ENCODE measurements at places on chromosomes 3 and 15. TPM values are rescaled to one million over a fixed set of nuclear protein-coding genes. Genes with fewer than 3 reads are reported as not detected.

DNA sequence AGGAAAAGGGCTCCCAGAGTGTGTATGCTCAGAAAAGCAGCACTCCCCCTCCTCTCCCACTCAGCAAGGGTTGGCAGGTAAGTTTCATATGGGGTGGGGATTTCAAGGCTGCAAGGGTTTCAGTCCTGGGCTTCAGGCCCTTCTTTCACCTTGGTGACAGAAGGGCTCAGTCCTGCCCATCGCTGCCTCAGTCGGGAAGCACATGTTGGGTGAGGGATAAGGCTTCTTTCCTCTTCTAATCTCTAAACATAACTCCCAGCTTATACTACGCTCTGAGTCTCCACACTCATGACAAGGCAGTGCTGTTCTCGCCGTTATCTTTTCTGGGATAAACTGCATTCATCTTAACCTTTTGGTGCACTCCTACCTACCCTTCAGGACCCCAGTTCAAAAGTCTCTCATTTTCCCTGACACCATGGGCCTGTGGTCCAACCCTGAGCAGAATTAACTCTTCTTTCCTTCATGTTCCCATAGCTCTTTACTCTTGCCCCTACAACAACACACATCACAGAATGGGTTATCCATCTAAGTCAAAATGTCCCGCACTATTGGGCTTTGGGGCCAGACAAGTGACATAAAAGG lies 17.0 kb downstream of the RAB43 start:
- H3K4me3 ChIP-seq = no peak overlapping the region
- no peak overlapping the region for H3K27ac ChIP-seq
- no peak for DNase-seq
- H3K27me3 ChIP-seq = no peaks in the 10 kb centered on the region

- H3K4me1 ChIP-seq = peaks cover 3% of the 10 kb centered on the region
- H3K36me3 ChIP-seq = no peaks in the 10 kb centered on the region
- H3K27ac ChIP-seq = no peak overlapping the region
- no peaks in the 10 kb centered on the region for H3K27me3 ChIP-seq
These were observed 134.1 kb downstream of the ARPP21 start for GRCh38 chr3:35773417-35773816.

GRCh38 chr3:171282041-171282440 lies 178.2 kb downstream of the TNIK start:
- no peak overlapping the region for H3K27ac ChIP-seq
- H3K27me3 ChIP-seq = no peaks in the 10 kb centered on the region
- H3K36me3 ChIP-seq = no peaks in the 10 kb centered on the region
- no peak overlapping the region for H3K4me3 ChIP-seq
- DNase-seq = peak; percentile 61
- peaks cover 10% of the 10 kb centered on the region for H3K4me1 ChIP-seq

DNA sequence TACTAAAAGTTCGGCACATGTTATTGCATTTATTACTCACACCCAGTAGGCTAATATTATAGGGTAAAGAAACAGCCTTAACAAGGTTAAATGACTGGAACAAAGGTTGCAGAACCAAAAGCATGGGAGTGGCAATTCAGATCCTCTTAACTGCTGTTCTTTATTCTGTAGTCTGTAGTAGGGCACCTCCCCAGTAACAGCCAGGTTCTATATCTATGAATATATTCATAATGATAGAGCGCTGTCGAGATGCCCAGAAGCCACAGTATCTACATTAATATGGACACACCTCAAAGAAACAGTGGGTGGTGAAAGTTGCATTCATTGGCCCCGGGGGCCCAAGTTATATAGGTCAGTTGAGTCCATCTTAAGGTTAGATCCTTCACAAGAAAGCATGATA lies 340.9 kb upstream of the THRB start:
- H3K4me3 ChIP-seq = no peak overlapping the region
- no peak overlapping the region for H3K27ac ChIP-seq
- H3K4me1 ChIP-seq = peaks cover 1% of the 10 kb centered on the region
- no peaks in the 10 kb centered on the region for H3K36me3 ChIP-seq
- DNase-seq = no peak

DNA sequence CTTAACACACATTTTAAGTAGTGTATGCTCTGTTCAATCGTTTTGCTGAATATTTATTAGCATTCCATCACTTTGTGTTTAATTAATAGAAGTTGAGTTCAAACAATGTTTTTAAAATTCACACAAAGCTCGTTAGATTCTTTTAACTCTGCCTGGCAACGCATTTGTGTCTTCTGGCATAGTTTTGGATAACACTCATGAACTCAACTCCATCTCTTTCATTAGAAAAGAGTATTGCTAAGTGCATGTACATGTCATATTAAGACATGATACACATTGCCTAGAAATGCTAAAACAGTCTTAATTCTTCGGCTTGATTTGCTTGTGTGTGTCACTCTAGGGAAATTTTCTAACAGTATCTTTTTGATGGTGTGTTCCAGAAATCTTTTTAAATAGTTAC lies 15.7 kb downstream of the TSC22D2 start:
- H3K27ac ChIP-seq = no peak overlapping the region
- H3K4me3 ChIP-seq = no peak overlapping the region
- H3K4me1 ChIP-seq = no peaks in the 10 kb centered on the region
- DNase-seq = peak; percentile 60
- no peaks in the 10 kb centered on the region for H3K36me3 ChIP-seq

- no peak overlapping the region for H3K27ac ChIP-seq
- H3K4me1 ChIP-seq = no peaks in the 10 kb centered on the region
- DNase-seq = no peak
- no peaks in the 10 kb centered on the region for H3K27me3 ChIP-seq
- no peak overlapping the region for H3K4me3 ChIP-seq
These were observed 27.4 kb upstream of the PLA2G4E start for GRCh38 chr15:42048080-42048820.

DNA sequence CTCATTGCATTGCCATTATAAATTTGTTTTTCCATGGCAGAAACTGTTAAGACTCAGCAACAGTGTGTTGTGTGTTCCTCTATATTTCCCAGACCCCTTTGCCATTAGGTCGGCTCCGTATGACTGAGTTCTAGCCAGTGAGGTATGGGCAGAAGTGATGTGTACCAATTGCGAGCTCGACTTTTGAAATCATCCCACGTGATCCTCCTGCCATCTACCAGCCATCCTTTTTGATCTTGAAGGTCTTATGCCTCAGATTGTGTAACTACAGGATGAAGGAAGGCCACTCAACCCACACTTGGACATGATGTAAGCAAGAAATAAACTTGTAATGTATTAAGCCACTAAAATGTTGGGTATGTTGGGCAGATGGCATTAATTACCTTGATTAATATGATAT lies 562.3 kb downstream of the PDCD6IP start:
- no peak for DNase-seq
- H3K27ac ChIP-seq = no peak overlapping the region

ICE2 gene
- total RNA-seq = 63.8 TPM

- H3K27me3 ChIP-seq = no peaks in the 10 kb centered on the region
- H3K27ac ChIP-seq = no peak overlapping the region
- peaks cover 62% of the 10 kb centered on the region for H3K4me1 ChIP-seq
These were observed 167.6 kb upstream of the LINGO1 start for GRCh38 chr15:77800305-77800704.

DNA sequence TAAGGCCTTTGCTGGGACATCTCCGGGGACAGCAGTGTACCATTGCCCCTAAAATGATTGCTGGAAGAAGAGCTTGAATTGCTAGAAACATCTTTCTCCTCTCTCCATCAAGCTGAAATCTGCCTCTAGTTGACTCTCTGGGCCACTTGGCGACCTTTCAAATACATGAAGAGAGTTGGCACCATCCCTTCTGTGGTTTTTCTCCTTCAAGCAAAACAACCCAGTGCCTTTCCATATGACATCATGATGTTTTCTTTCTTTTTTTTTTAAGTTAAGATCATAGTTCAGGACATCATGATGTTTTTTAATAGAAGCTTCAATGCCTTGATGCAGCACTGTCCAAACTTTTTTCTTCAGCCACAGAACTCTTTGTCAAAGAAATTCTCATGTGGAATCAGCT lies 144.0 kb upstream of the PTPRG start:
- no peak overlapping the region for H3K4me3 ChIP-seq
- DNase-seq = peak; percentile 47
- H3K36me3 ChIP-seq = no peaks in the 10 kb centered on the region
- H3K27me3 ChIP-seq = no peaks in the 10 kb centered on the region

- H3K27ac ChIP-seq = peak overlapping the region; percentile 98
- peak overlapping the region; percentile 91 for H3K4me3 ChIP-seq
- DNase-seq = no peak
- no peaks in the 10 kb centered on the region for H3K36me3 ChIP-seq
- H3K27me3 ChIP-seq = no peaks in the 10 kb centered on the region
These were observed 1.9 kb downstream of the RAF1 start for GRCh38 chr3:12661926-12662592.

- no peak overlapping the region for H3K27ac ChIP-seq
- peaks cover 5% of the 10 kb centered on the region for H3K4me1 ChIP-seq
- H3K4me3 ChIP-seq = no peak overlapping the region
These were observed 11.9 kb downstream of the CXCR6 start for GRCh38 chr3:45955017-45955647.

DNA sequence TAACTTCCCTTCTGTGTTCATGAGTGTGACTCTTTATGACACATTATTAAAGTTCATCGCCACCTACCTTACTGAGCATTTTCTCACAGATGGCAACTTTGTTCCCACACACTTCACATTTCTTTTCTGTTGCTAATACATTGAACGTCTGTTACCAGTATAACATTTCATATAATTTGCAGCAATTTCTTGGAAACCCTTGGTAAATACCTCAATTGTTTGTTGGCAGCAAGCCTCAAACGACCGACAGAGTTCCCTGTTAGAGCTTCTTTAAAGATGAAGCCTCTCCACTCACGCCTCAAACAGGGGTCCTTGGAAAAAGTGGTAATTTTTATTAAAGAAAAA lies 3.2 kb upstream of the CHSY1 start:
- H3K27me3 ChIP-seq = no peaks in the 10 kb centered on the region
- no peaks in the 10 kb centered on the region for H3K36me3 ChIP-seq
- no peak overlapping the region for H3K27ac ChIP-seq
- DNase-seq = no peak
- peaks cover 4% of the 10 kb centered on the region for H3K4me1 ChIP-seq

CCDC33 gene
- 7.4 TPM for total RNA-seq

- no peak overlapping the region for H3K27ac ChIP-seq
- DNase-seq = no peak
- H3K36me3 ChIP-seq = no peaks in the 10 kb centered on the region
These were observed 58.9 kb upstream of the DAZL start for GRCh38 chr3:16663854-16664712.

- H3K4me3 ChIP-seq = no peak overlapping the region
- DNase-seq = no peak
- peaks cover 28% of the 10 kb centered on the region for H3K36me3 ChIP-seq
- no peaks in the 10 kb centered on the region for H3K27me3 ChIP-seq
These were observed 18.7 kb downstream of the SLC25A20 start for GRCh38 chr3:48879994-48880377.

CPNE4 gene
- total RNA-seq = 3.2 TPM

- H3K4me3 ChIP-seq = no peak overlapping the region
- no peak overlapping the region for H3K27ac ChIP-seq
- H3K4me1 ChIP-seq = no peaks in the 10 kb centered on the region
- H3K27me3 ChIP-seq = no peaks in the 10 kb centered on the region
These were observed 4.3 kb upstream of the CLDN18 start for GRCh38 chr3:138005627-138006026.

CCR8 gene
- total RNA-seq = not detected

DNA sequence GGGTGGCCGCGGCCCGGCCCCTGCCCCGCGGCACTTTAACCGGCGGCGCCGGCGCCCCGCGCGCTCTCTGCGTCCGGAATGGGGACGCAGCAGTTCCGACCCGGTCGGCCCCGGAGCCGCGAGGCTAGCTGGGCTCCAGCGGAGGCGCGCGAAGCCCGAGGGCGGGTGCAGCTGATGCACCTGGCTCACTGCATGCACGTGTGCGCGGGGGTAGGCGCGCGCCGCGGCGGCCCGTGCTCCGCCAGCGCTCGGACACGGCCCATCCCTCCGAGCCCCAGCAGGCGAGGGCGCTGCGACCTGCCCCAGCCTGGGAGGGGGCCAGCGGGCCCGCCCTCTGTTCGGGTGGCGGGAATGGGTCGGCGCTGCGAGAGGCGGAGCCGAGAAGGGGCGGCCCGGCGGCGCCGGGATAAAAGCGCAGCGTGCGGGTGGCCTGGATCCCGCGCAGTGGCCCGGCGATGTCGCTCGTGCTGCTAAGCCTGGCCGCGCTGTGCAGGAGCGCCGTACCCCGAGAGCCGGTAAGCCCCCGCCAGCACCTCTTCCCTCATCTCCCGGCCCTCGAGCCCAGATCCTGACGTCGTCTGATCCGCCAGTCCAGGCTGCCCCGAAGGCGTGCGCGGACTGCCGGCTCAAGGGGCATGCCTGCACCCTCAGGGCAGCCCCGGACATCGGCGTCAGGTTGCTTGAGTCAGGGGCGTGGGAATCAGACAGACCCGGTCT lies at the start of the genes CHDH and IL17RB:
CHDH (minus strand) TSS at position 286 of the 717 bp plus-strand sequence. CDS start 22,411 bp downstream, outside the sequence.
IL17RB (plus strand) TSS at position 435 of the 717 bp plus-strand sequence; CDS start at position 456, 21 bp downstream.
- peaks cover 45% of the 10 kb centered on the region for H3K4me1 ChIP-seq
- no peaks in the 10 kb centered on the region for H3K36me3 ChIP-seq
- H3K27me3 ChIP-seq = peaks cover 14% of the 10 kb centered on the region
- peak within 1 kb of the TSS; percentile 65 for H3K27ac ChIP-seq
- H3K4me3 ChIP-seq = peak within 1 kb of the TSS; percentile 46

- H3K4me1 ChIP-seq = no peaks in the 10 kb centered on the region
- no peaks in the 10 kb centered on the region for H3K36me3 ChIP-seq
- no peak for DNase-seq
- no peak overlapping the region for H3K4me3 ChIP-seq
- H3K27me3 ChIP-seq = no peaks in the 10 kb centered on the region
These were observed 230.0 kb upstream of the CNTN3 start for GRCh38 chr3:74844428-74844827.

GPD1L gene
- total RNA-seq = 73.1 TPM

- peak overlapping the region; percentile 95 for H3K4me3 ChIP-seq
- H3K4me1 ChIP-seq = peaks cover 15% of the 10 kb centered on the region
- peak overlapping the region; percentile 97 for H3K27ac ChIP-seq
- no peak for DNase-seq
These were observed 780 bp upstream of the ACAD9 start for GRCh38 chr3:128878556-128879124.

CEP70 gene
- total RNA-seq = 50.9 TPM

DNA sequence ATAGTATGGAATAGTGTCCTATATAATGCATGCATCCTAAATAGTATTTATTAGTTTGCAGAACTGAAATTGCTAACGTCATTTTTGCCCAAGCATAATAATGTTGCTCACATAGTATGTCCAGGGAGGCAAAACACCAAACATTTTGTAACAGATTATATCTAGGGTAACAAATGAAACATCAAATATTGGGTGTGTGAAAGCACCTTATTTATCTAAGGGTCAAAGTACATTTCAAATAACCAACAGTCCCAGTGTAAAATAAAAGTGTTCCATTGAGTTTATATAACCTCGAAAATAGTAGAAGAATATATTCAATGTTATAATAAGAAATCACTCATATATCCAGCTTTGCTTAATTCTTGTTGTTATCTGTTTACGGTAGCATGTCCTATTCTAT lies 363.1 kb downstream of the CADM2 start:
- no peaks in the 10 kb centered on the region for H3K4me1 ChIP-seq
- H3K36me3 ChIP-seq = no peaks in the 10 kb centered on the region
- H3K27me3 ChIP-seq = no peaks in the 10 kb centered on the region
- no peak overlapping the region for H3K4me3 ChIP-seq
- no peak overlapping the region for H3K27ac ChIP-seq

- H3K4me1 ChIP-seq = no peaks in the 10 kb centered on the region
- H3K27me3 ChIP-seq = no peaks in the 10 kb centered on the region
- no peak overlapping the region for H3K27ac ChIP-seq
- H3K36me3 ChIP-seq = no peaks in the 10 kb centered on the region
These were observed 795.1 kb upstream of the ARPP21 start for GRCh38 chr3:34844323-34844620.

NOX5 gene
- total RNA-seq = 0.22 TPM

UPK1B gene
- 11.7 TPM for total RNA-seq
